ENCODE measurements at places on chromosomes 7 and 10.

DNA sequence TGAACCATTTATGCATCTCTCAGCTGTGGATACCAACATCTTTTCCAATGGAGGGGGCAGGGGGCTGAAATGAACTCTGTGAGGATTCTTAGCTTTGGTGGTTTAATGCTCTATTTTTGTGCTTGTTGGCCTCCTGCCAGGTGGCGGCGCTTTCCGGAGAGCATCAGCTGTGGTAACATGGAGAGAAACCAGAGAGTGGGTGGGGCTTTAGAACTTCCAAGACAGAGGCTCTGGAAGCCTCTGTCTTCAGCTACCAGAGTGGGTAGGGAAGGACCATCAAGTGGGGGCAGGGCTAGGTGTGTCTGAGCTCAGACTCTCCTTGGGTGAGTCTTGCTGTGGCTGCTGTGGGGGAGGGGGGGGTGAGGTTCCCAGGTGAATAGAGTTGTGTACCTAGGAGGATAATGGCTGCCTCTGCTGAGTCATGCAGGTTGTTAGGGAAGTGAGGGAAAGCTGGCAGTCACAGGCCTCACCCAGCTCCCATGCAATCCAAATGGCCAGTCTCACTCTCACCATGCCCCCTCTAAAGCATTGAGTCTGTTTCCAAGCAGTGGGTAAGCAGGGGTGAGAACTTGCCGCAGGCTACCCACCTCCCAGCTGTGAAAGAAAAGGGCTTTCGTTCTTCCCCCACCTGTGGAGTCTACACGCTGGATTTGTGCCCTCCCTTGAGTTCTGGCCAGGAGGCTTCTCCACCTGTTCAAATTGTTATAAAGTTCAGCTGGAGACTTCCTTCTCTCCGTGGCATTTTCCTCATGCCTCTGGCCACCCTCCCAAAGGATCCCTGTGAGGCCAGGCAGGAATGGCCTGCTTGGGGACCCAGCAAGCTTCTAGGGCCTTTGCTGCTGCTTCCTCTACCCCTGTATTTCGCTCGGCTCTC is 527.0 kb downstream of the NEBL start:
- DNase-seq: no peak

DNA sequence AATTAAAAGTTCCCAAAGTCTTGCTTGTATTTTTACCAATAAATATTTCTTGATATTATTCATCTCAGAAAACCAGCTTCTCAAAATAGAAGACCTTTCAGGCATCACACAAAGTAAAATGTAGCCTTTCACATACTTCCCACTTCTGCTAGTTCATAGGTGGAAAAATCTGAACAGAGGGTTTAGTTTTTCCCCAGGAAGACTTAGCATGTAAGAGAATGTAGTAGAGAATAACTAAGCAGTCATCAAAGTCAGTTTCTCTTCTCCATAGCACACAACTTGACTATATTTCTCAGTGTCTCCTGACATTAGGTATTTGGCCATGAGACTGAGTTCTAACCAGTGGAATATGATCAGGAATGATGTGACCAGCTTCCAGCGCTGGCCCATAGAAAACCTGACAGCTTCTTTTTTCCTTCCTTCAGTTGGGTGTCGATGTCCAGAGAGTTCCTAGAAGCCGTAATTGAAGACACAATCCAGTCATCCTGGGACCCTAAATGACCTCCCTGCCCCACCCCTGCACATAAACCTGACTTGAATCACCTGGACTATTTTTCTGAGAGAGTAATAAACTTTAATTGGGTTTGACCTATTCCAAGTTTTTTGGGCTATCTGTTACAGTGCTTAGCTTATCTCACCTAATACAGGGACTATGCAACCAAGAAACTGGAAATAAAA is 67.5 kb upstream of the WNT16 start:
- DNase-seq: no peak

DNA sequence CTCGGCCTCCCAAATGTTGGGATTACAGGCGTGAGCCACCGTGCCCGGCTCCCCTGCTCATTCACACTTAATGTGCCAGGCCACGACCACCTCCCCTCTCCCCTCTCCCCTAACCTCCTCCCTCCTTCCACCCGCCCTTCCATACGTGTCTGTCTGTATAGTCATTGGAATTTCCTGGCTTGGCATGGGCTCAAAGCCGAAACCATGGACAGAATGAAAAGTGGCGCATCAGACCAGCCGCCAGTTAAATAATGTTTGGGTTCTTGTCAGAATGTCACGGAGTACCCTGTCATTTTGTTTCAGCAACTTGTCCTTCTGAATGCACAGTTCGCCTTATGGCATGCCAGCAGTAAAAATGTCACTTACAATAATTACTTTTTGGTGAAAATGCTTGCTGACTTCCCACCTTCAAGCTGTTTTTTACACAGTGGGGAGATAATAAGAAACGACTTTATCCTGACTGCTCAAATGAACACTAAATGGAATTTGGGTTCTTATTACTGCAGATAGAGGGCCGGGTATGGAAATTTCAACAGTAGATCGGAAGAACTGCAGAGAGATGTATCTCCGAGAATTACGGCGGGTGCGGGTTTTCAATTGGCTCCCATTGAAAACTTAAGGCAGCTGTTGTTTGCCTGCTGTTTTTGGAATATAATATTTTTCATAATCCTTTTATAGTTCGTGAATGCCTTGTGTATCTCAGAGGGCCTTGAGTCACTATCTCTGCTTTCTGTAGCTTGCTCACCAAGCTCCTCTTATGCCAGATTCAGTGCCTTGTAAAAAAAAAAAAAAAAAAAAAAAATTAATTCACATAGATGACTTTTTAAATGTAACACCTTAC is 65.5 kb upstream of the SH2B2 start:
- DNase-seq: no peak

DNA sequence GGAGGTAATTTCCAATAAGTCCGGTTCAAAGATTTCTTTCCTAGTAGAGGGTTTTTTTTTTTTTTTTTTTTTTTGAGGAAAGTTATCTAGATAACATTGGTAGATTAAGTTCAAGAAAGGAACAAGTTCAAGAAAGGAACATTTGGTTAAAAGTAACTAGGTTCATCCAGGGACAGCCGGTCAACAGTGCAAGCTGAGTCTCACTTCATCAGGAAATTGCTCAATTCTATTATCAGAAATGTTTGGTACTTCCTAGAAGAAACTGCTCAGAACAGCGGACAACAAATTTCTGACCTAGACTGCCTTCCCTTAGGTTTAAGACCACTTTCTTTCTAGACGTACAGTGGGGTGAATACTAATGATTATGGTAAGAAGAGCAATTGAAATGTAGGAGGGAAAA is 3.7 kb upstream of the IL2RA start:
- DNase-seq: no peak

DNA sequence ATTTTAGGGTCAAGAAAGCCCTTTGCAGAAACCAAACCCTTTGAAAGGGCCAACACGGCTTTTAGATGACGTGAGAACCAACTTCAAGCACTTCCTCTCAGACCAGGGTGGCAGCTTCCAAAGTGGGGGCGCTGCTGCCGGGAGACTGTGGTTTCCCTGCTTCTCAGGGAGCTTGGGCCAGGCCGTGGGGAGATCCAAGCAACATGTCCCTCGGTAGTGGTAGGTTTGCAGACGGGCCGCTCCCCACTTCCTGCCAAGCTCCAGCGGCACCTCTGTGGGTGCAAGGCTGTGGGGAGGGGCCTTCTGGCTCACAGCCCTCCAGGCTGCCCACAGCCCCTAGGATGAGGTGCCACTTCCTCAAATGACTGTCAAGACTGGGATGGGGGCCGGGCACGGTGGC is 132.4 kb downstream of the FAM53B start:
- no peak for DNase-seq

DNA sequence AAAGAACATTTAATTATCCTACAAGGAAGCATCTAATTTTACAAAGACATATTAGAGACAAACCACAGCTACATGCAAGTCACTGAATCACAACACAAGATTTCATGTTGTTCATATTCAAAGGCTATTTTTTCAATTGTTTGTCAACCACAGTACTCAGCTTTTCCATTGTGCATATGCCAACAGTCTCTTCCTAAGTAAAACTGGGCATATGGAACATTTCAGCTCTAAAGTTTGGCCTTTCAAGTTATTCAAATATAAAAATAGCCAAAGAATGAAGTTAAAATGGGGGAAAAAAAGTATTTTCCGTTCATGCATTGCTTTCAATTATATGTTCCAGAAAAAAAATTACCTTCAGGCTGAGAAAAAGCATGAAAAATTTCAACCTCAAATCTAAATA is 537.9 kb downstream of the PLXDC2 start:
- no peak for DNase-seq

- no peak for DNase-seq
Observed at GRCh38 chr10:55966101-55966500, 395.0 kb downstream of the ZWINT start.

GRCh38 chr10:102280397-102281101 is 35.2 kb downstream of the GBF1 start:
- peak; percentile 1 for DNase-seq

- no peak for DNase-seq
Observed at GRCh38 chr7:36844374-36844773, 120.1 kb upstream of the AOAH start.

DNA sequence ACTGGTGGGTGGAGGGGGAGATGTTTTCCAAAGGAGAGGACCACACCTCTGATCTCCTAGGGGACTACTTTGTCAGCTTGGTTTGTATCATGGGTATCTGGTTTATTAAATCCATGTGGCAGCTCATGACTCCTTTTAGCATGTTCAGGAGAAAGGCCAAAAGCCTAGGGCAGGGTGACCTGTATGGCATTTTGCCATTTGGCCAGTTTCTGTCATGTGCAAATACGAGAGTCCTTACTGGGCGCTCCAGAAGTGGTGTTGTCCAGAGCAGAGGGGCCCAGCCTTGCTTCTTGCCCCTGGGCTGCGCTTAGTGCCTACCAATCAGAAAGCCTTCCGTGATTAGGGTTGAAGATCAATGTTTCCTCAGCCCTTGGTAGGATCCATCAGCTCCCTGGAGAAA is 31.0 kb downstream of the ADRA2A start:
- no peak for DNase-seq

- DNase-seq: peak; percentile 1
Observed at GRCh38 chr7:34087892-34088891, 182.9 kb downstream of the BMPER start.

DNA sequence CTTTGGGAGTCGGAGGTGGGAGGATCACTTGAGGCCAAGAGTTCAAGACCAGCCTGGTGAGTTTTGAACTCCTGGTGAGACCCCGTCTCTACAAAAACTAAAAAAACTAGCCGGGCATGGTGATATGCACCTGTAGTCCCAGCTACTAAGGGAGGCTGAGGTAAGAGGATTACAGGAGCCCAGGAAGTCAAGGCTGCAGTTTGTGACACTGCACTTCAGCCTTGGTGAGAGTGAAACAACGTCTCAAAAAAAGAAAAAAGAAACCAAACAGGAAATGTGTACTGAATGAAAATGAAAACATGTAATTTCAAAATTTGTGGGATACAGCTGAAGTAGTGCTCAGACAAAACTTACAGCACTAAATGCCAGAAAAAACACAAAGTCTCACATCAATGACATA is 7.6 kb downstream of the ARHGAP12 start:
- DNase-seq: no peak

- no peak for DNase-seq
Observed at GRCh38 chr7:1912593-1913465, 242.8 kb downstream of the ELFN1 start.

GRCh38 chr10:71285180-71285545 is 33.9 kb upstream of the SLC29A3 start:
- DNase-seq: no peak

DNA sequence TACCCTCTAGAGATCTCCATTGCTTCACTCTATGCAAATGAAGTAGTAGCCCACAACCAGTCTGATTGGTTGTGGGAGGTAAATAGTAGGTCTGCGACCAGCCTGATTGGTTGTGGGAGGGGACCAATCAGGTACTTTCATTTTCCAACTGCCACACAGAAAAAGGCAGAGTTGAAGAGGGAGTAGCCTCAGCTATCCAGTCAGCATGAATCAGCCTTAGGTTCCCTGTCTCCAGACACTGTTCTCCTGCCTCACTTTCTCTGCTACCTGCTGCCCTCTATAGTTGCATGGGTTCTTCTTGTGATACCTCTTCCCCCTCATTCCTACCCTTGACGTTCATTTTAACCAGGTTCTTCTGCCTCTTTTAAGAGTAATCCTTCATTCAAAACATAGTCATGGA is 114.5 kb upstream of the LYZL1 start:
- no peak for DNase-seq

DNA sequence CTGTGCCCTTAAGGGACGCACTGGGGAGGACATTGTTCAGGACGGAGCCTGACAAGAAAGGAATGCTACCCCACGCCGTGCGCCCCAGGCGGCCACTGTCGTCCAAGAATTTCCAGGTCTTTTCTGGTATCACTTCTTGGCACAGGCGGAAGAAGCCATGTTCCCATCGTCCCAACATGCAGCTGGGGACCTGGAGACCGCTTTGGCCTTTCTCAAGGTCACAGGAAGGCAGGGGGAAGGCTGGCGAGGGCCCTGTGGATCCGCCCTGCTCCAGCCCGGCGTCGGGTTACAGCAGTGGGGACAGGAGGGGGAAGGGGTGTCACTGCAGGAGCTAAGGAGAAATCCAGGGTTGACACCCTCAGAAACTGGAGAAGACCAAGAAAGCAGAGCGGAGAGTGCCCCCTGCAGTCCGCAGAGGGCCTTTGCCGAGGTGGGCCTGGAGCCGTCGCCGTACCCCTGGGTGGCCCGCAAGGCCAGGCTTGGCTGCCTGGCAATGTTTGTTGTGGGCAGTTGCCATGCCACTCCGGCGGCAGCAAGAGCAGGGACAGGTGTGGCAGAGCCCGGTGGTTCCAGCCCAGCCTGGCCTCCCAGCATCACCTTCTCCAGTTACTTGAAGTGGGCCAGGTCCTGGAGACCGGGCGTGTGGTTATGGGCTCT is 104.1 kb downstream of the LHPP start:
- peak; percentile 37 for DNase-seq

DNA sequence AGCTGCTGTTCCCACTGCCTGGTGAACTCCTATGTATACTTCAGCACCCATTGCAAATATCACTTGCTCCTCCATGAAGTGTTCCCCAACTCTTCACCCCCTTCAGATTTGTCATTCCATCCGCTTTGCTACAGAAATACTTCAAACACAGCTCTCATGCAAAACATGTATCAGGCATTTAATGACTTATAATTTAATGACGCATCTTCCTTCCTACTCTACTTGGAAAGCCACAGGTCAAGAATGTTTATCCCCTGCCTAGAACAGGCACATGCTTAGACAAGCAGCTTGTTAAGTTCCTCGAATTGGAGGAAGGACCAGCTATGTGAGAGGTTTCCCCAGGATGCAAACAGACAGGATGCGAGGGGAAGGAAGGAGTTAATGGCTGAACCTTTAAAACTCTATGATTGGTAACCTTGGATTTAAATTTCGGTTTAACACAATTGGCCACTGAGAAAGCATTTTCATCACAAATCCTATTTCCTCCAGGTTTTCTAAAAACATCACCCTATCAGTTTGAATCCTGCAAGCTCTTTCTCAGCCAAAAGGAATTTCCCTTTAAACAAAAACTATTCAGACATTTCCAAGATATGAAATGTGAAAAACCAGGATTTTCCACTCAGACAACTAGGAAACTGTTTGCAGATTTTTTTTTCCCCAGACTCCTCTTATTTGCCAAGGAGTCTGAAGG is 11.5 kb downstream of the CREB3L2 start:
- DNase-seq: no peak

DNA sequence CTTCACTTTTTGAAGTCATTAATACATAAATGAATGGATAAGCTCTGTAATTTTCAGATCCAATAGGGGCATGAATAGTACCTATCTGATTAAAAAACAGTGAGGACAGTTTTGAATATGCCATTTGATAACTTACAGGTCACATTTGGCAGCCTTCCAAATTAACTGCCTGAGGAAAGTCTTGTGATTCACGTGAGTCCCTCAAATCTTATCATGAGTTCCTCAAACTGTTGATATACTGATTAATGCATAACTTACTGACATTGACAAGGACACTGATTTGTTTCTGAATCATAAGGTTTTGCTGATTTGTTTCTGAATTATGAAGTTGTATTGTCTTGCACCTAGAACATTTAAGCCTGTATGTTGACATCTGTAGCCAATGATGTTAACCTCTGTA is 55.1 kb downstream of the ANKMY2 start:
- DNase-seq: no peak
